ENCODE measurements at places on chromosomes 7 and 10.

- no peak for DNase-seq
These were observed 30.3 kb downstream of the HACD1 start for GRCh38 chr10:17586821-17587234.

DNA sequence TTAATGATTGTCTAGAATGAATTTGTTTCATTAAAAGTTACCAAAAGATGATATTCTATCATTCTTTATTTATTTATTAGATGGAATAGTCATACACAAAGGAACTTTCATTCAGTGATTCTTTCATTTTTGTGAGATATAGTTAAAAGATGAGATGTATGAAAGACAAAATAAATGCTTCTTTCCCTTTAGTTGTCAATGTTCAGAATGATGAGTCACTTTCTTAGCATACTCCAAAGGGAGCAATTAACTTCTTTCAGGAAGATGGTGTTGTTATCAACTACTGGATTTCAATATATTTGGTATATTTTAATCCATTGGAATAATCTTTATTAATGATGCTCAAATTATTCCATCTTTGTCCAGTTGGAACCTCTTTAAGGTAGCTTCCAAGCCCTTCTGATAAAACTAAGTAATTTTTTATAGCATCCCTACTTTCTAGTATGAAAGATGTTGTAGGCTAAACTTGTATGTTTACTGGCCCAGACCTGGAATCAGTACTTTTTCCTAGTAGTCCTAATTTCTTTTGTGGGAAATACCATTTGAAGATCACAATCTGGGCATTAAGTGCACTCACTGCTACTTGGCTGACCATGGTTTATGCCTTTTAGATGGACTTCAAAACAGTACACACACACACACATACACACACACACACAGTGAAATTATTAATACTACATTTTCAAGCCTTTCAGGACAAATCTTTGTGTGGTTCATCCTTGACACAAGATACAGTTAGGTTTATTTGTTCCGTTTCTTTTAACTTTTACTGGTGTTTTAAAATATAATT, 2.5 kb downstream of the GIMAP7 start:
- no peak for DNase-seq

- DNase-seq = peak; percentile 64
These were observed 35.1 kb upstream of the ZNF273 start for GRCh38 chr7:64867863-64868440.

- DNase-seq = no peak
These were observed 2.5 kb downstream of the TSPAN15 start for GRCh38 chr10:69453795-69454194.

DNA sequence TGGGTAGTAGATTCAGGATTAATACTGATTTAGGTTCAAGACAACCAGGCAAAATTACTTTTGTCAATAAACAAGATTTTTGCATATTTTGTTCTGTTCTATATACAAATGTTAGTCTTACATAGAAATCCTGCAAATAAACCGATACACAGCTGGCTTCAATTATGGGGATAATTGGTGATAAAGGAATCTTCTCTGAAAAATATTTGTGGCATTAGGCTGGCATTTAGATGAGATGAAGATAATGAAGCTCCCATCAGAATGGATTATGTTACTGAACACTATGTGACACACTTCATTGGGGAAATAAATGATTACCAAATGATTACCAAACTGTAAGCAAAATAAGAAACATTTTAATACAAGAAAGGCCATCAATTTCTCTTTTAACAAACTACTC, 65.8 kb downstream of the NT5C2 start:
- no peak for DNase-seq

DNA sequence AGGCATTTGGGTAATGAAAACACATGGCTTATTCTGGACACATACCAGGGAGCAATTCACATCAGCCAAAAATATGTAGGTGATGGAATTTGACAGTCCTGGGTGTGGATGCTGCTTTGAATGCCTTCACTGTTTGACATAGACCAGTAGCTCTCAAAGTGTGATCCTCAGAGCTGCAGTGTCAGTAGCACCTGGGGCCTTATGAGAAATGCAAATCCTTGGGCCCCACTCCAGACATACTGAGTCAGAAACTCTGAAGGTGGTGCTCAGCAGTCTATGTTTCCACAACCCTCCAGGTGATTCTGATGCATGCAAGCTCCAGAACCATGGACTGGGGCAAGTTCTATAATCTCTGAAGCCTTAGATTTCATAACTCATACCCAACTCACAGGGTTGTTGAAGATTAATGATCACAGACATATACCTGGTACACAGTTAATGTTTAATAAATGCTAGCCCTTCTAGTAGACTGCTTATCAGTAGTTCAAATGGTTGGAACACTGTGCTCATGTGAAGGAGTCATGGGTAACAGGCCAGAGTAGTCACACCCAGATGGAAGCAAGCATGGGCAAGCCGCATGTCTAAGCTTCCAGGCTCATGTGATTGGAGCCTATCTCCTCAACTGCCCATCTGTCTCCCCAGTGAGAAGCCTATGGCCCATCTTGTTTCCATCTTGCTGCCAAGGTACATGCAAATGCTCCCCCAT, 715.7 kb downstream of the GRID1 start:
- DNase-seq = no peak

DNA sequence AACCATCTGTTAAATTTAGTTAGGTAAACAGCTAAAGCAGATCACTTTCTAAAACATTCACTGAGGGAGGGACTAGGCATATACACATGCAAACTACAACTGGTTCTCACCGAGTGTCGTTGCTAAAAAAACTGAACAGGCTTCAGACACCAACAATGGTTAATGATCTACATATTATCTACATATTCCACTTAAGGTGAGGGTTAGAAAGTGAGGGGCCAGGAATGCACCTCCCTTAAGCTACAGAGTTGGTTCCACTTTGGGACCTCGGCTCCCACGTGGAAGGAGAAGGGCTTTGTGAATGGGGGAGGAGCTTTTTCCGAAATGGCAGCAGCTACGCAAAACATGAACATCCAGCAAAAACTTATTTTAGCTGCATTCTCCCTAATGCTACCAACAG, 5.8 kb downstream of the CTBP2 start:
- DNase-seq = no peak

GRCh38 chr10:104284846-104285245, 15.9 kb downstream of the GSTO2 start:
- DNase-seq = no peak

DNA sequence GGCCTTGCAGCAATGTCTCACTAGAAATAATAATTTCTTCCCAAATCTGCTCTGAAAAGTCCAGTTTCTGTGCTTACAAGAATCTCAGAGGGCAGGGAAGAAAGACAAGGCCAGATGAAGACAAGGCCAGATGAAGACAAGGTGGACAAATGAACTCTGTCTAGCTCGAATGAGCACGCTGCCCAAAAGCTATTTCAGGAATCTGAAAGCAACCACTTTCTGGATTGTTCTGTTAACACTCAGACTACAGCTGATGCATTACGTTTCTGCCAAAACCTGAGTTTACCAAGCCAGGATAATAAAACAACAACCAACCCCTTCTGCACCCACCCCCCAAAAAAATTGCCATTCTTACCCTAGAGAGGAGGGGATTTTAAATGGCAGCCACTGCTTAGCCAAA, 1073.6 kb downstream of the SORCS3 start:
- DNase-seq = no peak

DNA sequence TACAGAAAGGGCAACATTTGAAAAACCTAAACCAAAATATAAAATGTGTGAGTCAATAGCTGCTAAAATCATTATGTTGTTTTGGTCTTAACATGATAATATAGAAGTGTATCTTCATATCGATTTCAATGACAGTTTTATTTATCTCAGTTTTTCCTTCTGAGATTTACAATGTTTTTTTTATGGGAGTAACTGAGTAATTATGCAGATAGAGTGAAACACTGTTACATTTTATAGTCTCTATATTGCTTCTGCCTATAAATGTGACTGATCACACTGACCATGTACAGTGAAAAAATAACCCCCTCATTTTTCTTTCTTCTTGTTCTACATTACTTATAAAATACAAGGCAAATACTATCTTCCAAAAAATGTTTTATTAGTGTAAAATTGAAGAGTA, 81.6 kb downstream of the ETV1 start:
- DNase-seq = no peak

GRCh38 chr7:72057231-72057630, 354.9 kb downstream of the CALN1 start:
- no peak for DNase-seq

- peak; percentile 65 for DNase-seq
These were observed 12.0 kb upstream of the SCART1 start for GRCh38 chr10:133441780-133442179.

DNA sequence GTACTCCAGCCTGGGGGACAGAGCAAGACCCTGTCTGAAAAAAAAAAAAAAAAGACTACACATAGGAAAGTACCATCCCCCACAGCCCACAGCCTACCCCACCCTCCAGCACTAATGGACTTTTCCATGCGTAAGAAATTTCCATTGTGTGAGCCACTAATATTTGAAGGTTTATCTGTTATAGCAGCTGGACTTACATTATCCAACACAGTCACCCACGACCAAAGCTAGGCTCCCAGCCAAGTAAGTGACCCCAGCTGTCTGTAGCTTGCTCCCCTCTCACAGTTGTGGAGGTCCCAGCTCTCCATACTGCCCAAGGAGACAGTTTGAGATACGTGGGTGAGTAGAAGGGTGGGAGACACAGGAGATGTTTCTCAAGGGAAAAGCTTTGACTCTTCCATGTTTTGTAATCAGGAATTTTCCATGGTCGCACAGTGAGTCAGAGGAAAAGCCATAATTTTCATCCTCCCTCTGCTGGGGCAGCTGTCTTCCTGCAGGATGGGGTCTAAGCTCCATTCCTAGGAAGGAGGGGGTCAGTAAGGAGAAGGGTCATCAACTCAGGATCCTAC, 57.4 kb downstream of the CAV1 start:
- no peak for DNase-seq

DNA sequence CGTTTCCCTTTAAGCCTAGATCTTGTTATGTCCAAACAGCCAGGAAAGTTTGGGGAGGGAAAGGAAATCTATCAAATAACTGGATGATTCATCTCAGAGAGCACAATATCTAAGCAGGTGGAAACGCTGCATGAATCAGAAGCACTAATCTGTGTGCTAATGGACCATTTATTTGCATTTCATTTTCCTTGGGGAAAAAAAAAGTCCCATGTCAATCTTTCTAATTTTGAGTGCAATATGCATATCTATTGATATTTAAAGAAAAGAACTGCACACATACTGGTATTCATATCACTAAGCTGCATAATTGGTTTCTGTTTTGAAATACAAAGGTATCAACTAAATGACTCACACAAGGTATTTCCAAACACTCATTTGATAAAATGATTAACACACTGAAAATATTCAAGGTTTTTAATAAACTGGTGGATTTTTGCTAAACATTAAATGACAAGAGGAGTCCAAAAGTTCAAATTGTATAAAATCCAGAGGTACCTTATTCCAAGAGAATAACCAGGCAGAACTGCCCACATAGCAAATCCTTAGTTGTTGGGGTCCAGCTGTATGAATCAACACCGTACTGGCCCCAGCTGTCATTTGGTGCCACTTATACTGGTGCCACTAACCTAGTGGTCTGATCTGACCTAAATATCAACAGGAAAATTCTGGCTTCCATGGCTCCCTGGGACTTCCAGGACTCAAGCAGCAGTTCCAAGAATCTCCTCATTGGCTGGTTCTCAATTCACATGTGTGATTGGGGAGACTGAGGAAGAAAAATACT, 122.2 kb upstream of the SP4 start:
- DNase-seq = no peak

DNA sequence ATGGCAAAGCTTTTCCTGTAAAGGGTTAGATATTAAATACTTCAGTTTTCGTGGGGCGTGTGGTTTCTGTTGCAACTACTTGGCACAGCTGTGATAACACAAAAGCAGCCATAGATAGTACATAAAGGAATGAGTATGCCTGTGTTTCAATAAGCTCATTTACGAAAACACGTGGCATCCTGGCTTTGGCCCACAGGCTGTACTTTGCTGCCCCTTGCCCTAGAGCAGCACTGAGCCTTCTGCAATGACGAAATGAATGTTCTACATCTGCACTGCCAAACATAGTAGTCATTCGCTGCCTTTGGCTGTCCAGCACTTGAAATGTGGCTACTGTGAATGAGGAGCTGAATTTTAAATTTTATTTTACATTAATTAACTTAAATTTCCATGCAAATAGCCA, 376.2 kb upstream of the TPK1 start:
- DNase-seq = no peak

GRCh38 chr10:35505241-35505873, 99.8 kb upstream of the GJD4 start:
- DNase-seq = no peak

- DNase-seq = peak; percentile 86
These were observed 12.6 kb upstream of the NPFFR1 start for GRCh38 chr10:70296406-70296899.
